ENCODE measurements at places on chromosomes 4 and X. TPM values are rescaled to one million over a fixed set of nuclear protein-coding genes. Genes with fewer than 3 reads are reported as not detected.
A peak's percentile ranks its signal among the peaks of the same experiment; 100 is the strongest.

DNA sequence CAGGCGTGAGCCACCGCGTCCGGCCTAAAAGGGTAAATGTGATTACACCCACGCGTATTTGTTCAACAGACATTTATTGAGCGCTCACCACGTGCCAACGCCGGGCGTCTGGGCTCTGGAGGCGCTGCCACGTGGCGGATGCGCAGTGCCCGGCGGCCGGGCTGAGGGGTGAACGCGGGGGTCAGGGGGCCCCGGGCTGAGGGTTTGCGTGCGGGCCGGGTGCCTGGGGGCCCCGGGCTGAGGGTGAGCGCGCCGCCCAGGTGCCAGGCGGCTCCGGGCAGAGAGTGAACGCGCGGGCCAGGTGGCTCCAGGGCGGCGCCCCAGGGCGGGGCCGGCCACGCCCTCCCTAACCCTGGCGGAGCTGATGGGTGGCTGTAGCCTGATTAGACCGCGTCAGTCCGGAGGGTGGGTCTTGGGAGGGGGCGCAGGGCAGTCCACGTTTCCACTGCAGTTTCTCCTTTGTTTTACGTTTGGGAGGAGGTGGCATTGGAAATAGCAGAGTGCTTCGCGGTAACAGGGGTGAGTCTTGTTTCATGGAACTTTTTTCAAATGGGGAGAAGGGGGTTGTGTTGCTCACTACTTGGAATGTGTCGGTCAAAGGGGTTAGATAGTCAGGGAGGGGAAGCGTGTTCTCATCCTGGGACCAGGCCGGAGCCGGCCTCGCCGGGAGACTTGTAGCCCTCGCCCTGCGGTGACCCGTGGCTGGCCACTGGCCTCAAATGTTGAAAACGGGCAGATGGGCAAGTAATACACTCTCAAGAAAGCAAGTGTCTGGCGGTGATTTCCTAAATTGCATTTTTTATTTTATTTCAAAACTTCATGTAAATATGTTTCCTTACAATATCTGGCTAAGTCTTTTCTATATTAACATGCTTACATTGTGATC is at the start of gene ZFP42:
Gene ZFP42, plus strand, starts transcription at position 450 of the 886 bp plus-strand sequence. CDS start 7,037 bp downstream, outside the sequence.
- DNase-seq: no peak
- peaks cover 16% of the 10 kb centered on the region for H3K27me3 ChIP-seq
- H3K36me3 ChIP-seq: peaks cover 10% of the 10 kb centered on the region
- peak within 1 kb of the TSS; percentile 89 for H3K27ac ChIP-seq
- H3K4me1 ChIP-seq: peaks cover 15% of the 10 kb centered on the region

Gene SOWAHD
- not detected for total RNA-seq

GRCh38 chr4:107210450-107211239 is 174.5 kb upstream of the DKK2 start:
- peak overlapping the region; percentile 75 for H3K27ac ChIP-seq
- no peak for DNase-seq
- H3K4me1 ChIP-seq: peaks cover 36% of the 10 kb centered on the region
- H3K4me3 ChIP-seq: peak overlapping the region; percentile 52

Gene APELA
- 1.0 TPM for total RNA-seq

Gene PITX2
- 95.5 TPM for total RNA-seq

- no peak for DNase-seq
- no peaks in the 10 kb centered on the region for H3K4me1 ChIP-seq
- H3K4me3 ChIP-seq: no peak overlapping the region
- no peak overlapping the region for H3K27ac ChIP-seq
- no peaks in the 10 kb centered on the region for H3K27me3 ChIP-seq
- H3K36me3 ChIP-seq: peaks cover 6% of the 10 kb centered on the region
These were observed 6.7 kb downstream of the GPR34 start for GRCh38 chrX:41695426-41695825.

Gene ZNF141
- total RNA-seq: 32.5 TPM

GRCh38 chr4:109184491-109184961 is 117.9 kb downstream of the COL25A1 start:
- H3K4me1 ChIP-seq: peaks cover 33% of the 10 kb centered on the region
- peak overlapping the region; percentile 87 for H3K27ac ChIP-seq
- H3K4me3 ChIP-seq: no peak overlapping the region

DNA sequence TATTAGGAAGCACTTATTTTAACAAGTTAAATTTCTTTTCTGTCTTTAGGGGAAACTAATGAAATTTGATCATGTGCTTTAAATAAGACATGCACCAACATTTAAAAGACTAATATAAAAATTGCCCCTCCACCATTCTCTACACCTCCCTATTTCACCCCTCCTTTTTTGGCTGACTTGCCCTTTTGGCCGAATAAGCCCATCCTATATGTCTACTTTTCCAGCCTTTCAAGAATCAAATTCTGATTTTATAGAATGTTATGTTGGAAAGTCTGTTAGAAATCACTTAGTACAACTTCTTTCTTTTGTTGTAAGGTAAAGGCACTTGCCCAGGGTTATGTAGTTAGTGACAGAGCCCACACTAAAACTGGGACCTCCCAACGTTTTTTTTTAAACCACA is 1.8 kb downstream of the CAPN6 start:
- no peak overlapping the region for H3K27ac ChIP-seq
- no peaks in the 10 kb centered on the region for H3K36me3 ChIP-seq
- DNase-seq: no peak
